ENCODE measurements at places on chromosomes 2 and 18.

DNA sequence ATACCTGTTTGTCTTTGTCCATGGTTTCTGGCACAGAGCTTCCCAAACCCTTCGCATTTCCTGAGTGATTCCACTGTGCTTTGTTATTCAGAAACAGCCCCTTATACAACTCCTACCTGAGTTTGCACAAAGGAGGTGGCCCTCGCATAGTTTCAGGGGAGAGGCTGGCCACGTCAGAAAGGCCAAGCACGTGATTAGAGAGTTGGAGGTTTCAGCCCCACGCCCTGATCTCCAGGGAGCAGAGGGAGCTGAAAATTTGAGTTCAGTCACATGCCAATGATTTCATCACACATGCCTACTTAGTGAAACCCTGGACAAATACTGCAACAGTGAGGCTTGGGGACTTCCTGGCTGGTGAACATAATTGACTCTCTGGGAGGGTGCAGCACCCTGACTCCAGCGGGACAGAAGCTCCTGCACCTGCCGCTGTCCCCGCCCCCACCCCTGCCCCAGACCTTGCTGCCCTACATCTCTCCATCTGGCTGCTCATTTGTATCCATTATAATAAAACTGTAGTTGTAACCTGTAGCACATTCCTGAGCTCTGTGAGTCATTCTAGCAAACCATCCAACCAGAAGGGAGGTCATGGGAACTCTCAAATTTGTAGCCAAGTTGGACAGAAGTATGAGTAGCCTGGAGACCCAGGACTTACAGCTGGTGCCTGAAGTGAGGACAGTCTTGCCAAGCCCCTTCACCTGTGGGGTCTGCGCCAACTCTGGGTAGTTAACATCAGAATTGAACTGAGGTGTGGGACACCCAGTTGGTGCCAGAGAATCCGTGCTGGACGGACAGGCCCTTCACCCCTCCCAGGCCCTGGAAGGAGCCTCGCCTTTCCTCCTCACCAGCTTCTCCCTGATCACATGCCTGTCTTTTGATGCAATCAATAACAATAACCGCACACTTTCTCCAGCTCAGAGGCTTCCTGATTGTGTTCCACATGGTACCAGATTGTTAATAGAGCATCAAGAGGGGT lies 224.3 kb downstream of the ANAPC1 start:
- no peak for DNase-seq

DNA sequence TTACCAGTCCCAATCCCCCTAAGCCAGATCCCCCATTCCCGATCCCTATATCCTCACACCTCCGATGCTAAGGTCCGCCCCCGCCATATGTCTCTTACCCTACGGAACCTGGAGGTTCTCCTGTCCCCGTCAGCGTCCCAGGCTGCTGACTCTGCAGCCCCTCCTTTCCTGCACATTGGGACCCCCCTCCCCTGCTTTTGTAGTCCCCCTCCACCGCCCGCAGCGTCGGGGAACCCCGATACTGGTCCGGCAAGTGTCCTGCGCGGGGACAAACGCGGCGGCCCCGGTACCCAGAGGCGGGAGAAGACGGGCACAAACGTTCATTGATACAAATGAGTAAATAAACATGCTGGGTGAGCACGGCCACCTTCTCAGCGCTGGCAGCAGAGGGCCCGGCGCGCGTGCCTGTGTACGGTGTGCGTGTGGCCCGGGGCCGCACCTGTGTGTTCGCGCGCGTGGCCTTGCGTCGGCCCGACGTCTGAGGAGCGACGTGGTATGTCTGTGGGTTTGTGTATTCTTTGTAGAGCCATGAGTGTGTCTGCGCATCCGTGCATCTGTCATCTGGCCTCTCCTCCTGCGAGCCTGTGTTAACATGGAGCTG lies 2.0 kb upstream of the CYP26B1 start:
- DNase-seq: no peak

DNA sequence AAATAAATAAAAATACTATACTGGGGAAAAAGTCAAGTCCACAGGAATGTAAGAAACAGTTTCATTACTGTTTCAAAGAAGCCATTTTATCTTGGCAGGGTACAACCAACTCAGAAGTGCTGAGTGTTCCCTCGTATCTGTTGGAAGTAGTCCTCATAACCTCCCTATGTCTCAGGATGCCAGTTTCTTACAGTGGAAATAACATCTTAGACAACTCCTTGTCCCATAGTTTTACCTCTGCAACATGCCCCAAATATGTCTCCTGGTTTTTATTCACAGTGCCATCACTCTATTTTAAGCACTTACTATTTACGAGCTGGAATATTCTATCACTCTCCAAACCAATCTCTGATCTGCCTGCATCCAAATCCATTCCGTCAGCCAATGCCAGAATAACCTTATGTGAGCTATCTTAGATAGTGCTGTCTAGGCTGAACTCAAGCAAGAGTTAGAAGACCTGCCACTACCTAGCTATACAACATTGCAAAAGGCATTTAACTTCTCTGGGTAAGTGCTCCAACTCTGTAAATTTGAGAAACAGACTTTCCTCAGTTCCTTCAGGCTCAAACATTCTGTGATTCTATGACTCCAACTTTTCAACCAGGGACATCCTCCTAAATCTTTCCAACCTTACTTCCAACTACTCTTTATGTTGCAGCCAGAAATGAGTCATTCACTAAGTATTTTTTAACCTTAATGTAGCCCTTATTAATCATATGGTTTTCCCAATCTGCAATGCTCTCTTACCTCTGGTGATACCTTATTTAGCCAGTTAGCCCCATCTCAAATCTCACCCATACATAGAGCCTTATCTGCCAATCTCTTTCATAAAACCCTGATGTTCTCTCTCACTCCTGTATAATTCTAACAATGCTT lies 66.7 kb downstream of the RTN4 start:
- no peak for DNase-seq

- DNase-seq: no peak
Observed at GRCh38 chr2:196148736-196149135, 22.6 kb downstream of the STK17B start.

DNA sequence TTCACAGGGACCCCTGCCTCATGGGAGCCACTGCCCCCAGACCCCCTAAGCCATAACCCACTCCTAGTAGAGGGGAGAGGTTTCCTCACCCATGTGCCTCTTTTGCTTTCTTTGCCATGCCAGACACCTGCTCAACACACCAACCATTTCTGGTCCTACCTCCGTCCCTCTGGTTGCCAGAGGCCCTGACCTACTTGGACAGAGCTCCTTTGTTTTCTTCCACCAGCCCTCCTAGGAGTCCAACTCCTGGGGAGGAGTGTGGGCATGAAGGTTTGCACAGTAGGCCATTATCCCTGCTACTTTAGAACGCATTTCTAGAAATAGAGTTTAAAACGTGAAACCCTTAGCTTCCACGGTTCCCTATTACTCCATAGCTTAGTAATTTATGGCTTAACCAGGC lies 76.6 kb upstream of the FAM237A start:
- DNase-seq: no peak

GRCh38 chr2:55425431-55425831 lies 5.8 kb upstream of the CCDC88A start:
- DNase-seq: no peak
